ENCODE measurements at places on chromosomes 6 and 20.
A peak's percentile ranks its signal among the peaks of the same experiment; 100 is the strongest.

DNA sequence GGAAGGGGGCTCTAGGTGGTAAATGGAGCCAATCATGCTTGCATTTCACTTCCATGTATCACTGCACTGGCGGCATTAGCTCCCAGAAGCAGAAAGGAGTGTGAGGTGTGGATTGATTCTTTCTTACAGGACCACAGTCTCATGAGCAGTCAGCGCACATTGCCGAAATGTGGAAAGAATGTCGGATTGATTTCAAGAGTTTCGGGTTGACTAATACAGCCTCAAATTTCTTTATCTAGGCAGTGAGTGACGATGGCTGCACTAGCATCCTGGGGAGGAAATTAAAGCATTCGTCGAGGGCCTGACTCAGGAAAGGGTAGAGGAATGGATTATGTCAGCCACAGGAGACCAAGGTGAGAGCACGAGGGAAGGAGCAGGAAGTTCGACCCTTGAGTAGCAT is 222.8 kb upstream of the CDYL start:
- DNase-seq, result no peak

GRCh38 chr20:3106658-3107463 is 22.3 kb upstream of the AVP start:
- DNase-seq, result no peak

DNA sequence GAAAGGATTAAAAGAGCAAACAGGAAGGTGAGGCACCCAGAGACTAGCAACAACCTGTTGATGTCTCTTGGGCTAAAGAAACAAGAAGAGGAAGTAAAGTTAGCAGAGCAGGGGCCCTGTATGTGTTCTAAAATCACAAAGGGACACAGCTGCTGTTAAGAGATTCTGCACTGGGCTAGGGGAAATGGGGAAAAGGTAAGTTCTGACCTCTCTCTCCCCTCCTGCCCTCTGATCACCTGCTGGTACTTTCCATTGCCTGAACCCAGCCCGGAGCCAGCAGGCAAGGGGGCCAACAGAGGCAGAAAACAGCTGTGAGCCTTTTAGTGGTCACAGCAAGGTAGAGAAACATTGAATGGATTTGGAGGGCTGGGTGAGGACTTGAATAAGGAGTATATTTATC is 13.5 kb upstream of the CNR1 start:
- peak; percentile 64 for DNase-seq

DNA sequence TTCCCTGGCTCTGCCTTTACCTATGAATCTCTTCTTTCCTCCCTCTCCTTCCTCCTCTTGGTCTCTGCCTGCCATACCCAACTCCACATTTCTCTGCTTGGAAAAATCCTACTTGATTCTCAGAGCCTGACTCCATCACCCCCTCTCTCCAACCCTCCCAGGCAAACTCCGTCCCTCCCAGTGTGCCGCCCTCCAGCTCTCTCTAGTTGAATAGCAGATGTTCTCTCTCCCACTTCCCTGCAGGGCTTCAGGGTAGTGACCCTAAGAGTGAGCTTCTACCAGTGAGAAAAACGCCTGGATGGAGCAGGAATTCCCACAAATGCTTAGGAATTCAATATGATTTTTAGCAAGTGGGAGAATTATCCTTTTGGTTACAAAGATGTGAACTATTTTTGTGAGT is 141.6 kb downstream of the MTHFD1L start:
- DNase-seq, result no peak

DNA sequence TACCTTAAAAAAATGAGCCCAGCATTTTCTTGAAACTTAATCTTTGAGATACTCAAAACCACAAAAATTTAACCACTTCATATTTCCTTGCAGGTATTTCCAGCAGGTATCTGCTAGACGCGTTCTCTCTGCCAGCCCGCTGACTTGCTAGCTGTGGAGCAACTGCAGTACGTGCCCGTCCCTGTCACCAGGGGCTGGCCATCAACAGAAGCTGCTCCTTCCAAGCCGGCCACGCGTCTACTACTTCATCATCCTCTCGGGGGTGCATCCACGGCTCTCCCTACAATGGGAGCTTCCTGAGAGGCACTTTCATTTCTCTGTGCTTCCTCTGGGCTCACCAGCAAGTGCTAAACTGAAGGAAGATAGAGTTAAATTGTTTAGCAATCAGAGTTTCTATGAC is 132.4 kb downstream of the DTNBP1 start:
- DNase-seq, result no peak

- DNase-seq, result no peak
These were observed 1.5 kb upstream of the RAD21L1 start for GRCh38 chr20:1224205-1224890.

DNA sequence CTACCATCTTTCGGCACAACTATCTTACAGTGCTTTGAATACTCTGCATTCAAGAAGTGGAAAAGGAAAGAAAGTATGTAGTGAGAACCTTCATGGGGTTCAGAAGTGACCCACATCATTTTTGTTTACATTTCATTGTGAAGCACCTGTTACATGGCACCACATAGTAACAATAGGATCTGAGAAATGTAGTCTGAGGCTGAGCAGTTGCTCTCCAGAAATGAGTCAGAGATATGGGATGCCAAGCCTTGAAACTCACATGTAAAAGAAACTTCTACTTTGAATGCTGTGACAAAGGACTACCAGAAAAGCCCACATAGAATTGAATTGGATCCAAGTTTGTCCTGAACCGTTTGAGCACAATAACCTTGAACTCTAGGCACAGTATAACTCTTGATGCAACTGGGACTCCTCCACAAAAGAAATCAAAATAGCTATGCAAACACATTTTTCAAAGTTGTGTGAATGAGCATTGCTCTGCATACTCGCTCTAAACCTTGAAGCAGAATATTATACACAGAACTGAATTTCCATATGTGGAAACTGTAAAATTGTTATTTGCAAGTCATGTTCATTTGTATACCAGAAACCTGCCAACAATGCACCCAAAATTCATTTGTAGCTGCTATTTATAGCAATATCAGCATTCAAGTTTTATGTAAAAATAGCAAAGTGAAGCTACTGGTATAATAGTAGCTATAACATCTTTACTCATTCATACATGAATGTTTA is 400.9 kb upstream of the POU3F2 start:
- DNase-seq, result no peak

DNA sequence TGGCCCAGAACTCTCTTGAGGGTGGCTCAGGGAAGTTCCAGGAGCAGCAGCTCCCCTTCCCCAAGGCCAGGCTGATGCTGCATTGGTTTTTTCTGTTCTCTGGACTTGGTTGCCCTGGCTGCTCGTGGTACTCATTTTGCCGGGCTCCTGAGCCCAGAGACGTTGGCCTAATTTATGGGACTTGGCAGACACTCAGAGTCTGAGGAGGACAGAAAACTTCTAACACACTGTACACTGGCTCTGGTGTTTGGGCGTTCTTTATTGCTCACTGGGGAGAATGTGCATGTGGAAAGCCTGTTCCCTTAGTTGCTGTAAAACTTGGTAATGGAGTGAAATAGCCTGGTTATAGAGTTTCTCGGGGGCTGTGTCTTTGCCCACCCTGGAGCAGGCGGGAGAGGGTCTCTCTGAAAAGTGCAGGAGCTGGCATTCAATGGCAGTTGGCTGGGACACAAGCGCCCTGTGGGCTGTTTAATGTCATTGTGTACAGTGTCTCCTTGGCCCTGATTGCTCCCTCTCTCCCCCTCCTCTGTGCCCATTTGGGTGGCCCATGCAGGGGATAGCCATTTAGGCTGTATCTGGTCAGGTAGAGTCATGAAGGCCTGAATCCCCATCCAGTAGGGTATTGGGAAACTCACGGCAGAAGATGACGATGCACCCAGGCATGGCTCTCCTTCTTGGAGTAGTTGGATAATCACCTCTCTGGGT is 109.3 kb downstream of the CDC5L start:
- no peak for DNase-seq

- no peak for DNase-seq
These were observed 43.2 kb upstream of the DTNBP1 start for GRCh38 chr6:15705981-15706380.

DNA sequence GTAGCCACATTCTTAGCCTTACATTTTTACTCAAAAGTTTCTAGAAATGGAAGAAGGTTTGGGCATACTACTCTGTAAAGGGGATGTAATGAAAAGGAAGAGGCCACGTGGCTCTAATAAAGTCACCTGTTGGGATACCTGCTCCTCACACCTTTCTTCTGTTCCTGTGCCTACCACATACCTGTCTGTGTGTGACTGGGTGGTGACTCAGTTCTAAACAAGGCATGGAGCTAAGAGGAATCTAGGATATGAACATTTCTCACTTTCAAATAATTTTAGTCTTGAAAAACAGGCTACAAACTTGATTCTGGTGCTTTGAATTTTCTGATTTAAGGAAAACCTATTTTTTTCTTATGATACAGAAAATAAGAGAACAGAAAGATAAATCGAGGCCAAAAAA is 363.6 kb downstream of the RFPL4B start:
- DNase-seq, result no peak

DNA sequence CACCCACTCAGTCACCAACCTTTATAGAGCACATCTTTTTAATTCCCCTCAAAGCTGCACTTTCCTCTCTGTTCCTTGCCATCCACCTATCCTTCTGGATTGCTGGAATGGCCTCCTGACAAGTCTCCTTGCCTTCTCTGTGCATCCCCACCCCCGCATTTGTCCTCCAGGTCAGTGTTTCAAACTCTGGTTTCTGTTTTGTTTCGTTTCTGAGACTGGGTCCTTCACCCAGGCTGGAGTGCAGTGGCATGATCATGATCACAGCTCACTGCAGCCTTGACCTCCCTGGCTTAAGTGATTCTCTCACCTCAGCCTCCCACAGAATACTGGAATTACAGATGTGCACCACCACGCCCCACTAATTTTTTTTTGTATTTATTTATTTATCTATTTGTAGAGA is 96.2 kb downstream of the PLCB1 start:
- no peak for DNase-seq

DNA sequence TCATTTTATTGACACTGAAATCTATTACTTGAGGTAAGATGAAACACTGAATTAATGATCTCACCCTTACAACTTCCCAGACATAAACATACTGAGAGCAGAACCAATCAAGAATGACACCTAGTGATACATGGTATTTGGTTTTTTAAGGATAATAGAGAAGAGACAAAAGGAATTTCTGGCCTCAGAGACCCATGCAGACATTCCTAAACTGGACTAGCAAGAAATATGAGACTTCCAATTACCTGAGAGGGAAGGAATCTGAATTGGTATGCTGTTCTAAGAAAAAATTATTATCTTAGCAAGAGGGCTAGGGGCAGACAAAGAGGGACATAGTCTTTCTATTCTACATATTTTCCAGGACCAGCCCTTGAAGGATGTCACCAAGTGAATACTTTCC is 141.1 kb downstream of the BMP5 start:
- no peak for DNase-seq

- peak; percentile 63 for DNase-seq
These were observed at the start of gene RALY for GRCh38 chr20:33993576-33994221. TSS of gene RALY (plus strand) at chr20:33993911. CDS start at chr20:34072075, 78,164 bp downstream.

- DNase-seq, result no peak
These were observed 536.2 kb downstream of the CBLN4 start for GRCh38 chr20:55469074-55469473.

GRCh38 chr20:52190437-52191131 is 995 bp downstream of the ZFP64 start:
- DNase-seq, result peak; percentile 21

- DNase-seq, result no peak
These were observed 50.7 kb upstream of the COL10A1 start for GRCh38 chr6:116176596-116176995.

GRCh38 chr6:143592335-143592734 is 80.8 kb upstream of the FUCA2 start:
- no peak for DNase-seq

DNA sequence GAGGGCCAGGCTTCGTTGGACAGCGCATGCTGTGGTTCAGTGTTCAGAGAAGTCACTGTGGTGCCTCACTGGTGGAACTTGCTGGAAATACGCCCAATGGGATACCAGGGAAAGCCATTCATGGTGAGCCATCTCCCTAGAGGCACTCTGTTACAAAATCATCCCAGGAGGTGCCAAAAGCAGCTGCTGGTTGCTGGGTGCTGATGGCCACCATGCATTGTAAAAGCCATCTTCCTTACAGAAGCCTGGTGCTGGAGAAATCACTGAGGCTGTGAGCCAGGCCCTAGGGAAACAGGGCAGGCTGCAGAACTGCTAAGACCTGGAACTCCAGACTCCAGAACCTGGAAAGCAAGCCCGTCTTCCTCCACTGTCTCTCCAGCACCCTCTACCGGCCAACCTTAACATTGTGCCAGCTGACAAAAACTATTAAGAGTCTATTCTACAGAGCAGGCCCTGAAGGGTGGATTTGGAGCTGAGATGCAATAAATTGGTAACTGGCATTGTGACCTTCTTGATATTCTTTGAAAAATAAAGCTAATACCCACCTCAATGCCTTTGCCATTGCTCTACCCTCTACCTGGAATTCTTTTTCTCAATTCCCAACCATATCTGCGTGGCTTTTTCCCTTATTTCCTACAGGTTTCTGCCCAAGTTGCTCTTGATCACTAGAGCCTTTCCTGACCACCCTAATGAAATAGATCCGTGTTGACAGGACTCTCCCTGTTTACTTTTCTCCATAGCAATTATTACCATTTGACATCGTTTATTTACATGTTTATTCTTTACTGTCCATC is 18.5 kb downstream of the SNRPB start:
- peak; percentile 82 for DNase-seq

DNA sequence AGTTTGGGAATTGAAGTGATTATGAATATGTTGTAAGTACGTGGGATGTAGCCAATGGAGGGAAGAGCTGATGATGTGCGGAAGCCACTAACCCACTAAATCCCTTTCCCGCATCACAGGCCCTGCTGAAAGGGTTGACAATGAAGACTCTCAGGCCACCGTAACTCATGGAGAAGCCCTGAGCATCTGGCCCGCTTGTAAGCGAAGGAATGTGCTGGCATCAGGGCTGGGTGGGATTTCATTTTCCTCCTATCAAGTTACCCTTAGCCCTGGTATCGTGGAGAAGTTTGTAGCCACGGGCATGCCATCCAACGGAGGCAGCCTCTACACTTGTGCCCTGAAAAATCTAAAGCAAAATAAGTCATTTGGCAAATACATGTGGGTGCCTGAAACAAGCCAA is 355.0 kb downstream of the CDH26 start:
- DNase-seq, result no peak

DNA sequence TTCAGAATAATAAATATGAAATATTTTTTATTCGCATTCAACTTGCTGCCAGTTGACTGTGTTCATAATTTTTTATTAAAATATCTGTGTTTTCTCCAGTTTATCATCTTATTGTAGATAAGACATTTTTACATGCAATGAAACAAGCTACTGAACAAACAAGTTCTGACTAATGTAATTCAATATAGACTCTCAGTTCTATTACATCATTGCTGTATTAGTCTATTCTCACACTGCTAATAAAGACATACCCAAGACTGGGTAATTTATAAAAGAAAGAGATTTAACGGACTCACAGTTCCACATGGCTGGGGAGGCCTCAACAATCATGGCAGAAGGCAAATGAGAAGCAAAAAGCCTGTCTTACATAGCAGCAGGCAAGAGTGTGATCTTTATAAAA is 1357.7 kb upstream of the CITED2 start:
- DNase-seq, result no peak

- DNase-seq, result no peak
These were observed 6.2 kb upstream of the ZNF318 start for GRCh38 chr6:43375693-43376092.

- DNase-seq, result no peak
These were observed 55.3 kb downstream of the RBM24 start for GRCh38 chr6:17336425-17336824.
